ENCODE measurements at places on chromosomes 4 and X.
A peak's percentile ranks its signal among the peaks of the same experiment; 100 is the strongest.

- DNase-seq, result no peak
Measured at GRCh38 chrX:30906726-30907125, 17.7 kb upstream of the TAB3 start.

- no peak for DNase-seq
Measured at GRCh38 chr4:83866834-83867621, 331.1 kb downstream of the GPAT3 start.

DNA sequence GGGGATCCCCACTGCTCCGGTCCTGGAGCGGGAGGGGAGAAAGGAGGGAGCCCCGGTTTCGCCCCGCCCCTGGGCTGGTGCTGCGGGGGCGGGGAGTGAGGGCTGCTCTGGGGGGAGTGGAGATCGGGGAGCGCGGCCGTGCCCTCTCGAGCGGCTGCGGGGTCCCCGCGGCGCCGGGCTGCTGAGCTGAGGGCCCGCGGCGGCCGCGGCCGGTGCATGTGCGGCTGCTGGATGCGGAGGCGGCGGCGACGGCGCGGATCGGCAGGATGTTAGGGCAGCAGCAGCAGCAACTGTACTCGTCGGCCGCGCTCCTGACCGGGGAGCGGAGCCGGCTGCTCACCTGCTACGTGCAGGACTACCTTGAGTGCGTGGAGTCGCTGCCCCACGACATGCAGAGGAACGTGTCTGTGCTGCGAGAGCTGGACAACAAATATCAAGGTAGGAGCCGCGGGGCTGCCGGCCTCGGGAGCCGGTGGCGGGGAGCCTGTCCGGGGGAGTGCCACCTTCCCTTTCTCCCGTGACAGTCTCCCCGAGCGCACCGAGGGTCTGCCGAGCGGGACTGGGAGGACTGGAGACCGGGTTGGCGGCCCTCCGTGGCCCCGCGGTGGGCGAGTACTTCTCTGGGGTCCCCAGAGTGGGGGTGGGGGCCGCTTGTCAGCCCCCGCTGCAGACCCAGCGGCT is at the start of gene ING2:
Gene ING2, plus strand, starts transcription at position 129 of the 681 bp plus-strand sequence. Its CDS starts 138 bp downstream, at position 267.
- DNase-seq, result no peak

- no peak for DNase-seq
Measured at GRCh38 chr4:70734168-70734954, 12.6 kb downstream of the RUFY3 start.

DNA sequence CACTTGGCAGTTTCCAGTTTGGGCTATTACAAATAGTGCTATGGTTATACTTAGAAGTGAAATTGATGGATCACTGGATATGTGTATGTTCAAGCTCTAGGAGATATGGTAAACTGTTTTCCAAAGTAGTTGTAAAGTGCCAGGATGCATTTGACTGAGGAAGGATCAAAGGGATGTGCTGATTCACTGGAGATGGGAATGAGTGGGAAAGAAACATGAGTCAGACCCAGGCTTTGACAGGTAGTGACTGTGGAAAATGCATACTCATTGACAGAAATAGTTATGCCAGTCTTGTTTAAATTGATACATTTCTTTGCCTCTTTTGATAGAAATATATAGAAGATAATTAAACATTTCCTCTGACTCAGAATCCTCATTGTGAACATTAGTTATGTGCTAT is 77.9 kb downstream of the CEP135 start:
- no peak for DNase-seq

DNA sequence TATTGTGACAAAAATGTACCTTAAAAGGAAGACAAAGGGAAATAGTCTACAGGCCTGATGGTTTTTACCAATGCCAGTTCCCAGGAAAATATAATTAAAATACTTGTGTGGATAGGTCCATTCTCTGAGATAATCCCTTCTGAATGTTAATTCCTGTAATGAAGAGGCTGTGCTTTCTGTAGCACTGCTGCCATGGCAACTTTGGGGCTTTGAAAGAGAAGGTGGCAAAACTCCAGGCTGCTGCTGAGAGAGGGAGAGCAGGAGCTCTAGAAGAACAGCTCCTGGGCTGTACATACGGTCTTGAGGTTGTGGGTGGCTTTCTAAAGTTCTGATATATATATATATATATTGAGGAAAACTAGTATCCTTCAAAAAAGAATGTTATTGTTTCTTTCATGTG is 125.4 kb downstream of the PDLIM5 start:
- peak; percentile 44 for DNase-seq

DNA sequence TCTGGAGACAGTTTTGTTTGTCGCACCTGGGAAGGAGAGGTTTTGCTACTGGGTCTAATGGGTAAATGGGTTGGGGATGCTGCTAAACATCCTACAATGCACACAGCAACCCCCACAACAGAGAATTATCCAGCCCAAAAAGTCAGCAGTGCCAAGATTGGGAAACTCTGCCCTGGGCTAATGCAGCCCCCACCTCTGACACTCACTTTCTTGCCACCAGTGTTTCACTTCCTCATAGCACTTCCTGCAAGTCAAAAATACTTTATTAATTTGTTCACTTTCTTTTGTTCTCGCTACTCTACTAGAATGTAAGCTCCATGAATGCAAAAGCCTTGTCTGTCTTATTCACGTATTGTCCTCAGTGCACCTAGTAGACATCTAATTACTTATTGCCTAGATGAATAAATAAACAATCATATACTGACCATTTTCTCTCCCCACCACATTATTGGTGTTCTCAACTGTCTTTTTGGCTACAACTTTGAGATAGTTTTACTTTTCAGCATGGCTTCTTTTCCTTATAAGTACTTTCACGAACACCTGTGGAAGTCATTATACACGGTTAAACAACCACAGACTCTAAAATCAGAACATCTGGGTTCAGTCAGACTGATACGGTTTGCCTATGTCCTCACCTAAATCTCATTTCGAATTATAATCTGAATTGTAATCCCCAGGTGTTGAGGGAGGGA is 82.0 kb upstream of the PITX2 start:
- DNase-seq, result no peak

GRCh38 chr4:184893801-184894571 is 68.2 kb upstream of the ACSL1 start:
- no peak for DNase-seq

DNA sequence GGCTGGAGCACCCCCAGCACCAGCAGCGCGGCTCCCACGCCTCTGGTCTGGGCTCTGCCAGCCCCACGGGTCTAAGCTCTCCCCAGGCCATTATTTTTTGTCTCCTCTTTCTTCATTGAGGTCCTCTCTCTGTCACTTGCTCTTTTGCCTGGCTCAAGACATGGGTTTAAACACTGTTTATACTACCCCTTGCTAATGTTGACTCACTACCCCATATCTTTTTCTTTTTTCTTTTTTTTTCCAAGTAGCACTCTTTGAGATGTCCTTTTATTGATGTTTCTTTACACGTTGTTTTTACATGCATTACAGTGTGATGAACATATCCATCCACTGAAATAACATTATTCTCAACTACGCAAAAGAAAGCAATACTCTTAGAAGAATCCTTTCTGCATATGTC is 1.7 kb upstream of the ERVMER34-1 start:
- no peak for DNase-seq

- DNase-seq, result no peak
Measured at GRCh38 chrX:48761674-48762471, at the start of gene GLOD5. TSS of gene GLOD5 (plus strand) at chrX:48761747. CDS start at chrX:48761791, 44 bp downstream.

DNA sequence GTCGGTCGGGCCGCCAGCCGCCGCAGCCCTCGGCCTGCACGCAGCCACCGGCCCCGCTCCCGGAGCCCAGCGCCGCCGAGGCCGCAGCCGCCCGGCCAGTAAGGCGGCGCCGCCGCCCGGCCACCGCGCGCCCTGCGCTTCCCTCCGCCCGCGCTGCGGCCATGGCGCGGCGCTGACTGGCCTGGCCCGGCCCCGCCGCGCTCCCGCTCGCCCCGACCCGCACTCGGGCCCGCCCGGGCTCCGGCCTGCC is 213 bp downstream of the NFKB1 start:
- DNase-seq, result no peak

DNA sequence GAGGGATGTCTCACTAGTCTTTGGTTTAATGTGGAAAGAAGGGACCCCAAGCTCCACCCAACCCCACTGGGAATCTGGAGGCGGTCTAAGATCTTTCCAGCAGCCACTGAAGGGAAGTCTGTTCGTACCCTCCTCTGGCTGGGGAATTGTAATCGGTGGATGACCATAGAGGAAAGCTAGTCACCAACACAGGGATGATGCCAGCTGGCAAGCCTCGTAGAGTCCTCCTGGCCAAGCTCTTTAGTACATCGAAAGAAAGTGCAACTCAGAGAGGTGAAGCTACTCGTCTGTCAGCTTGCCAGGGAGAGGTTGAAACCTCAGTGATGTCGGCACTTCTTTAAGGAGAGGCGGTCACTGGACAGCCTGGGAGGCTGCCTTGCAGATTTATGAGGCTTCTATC is 58.7 kb downstream of the MAMLD1 start:
- peak; percentile 52 for DNase-seq

DNA sequence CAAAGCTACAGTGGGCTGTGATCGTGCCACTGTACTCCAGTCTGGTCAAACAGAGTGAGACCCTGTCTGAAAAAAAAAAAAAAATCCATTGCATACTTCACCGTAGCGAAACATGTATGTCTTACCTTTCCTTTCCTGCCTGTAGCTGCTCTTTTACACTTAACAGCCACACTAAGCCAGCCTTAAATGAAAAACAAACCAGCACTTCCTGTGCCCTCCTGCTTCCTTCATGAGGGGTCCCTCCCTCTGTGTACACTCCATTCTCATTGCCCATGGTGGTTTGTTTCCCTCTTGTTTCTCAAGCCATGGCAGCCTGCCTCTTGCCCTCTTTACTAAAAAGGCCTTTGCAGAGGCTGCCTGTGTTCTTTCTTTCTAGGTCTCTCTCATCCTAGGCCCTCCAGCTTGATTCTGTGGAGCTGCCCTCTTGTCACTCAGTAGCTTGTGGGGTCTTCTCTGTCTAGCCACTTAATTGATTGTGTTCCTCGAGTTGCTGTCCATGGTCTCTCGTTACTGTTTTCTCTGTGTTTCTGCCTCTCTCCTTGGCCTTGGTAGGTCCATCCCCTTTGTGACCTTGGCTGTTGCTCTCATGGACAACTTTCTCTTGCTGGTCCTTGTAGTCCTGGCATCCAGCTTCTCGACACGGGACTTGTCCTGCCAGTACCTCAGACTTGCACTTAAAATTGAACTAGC is 52.1 kb upstream of the MSANTD1 start:
- no peak for DNase-seq

- DNase-seq, result no peak
Measured at GRCh38 chr4:159238631-159239030, 135.8 kb downstream of the RAPGEF2 start.

GRCh38 chr4:119788349-119789266 is 160.0 kb upstream of the PDE5A start:
- DNase-seq, result no peak

- no peak for DNase-seq
Measured at GRCh38 chr4:33133723-33134122, 2413.6 kb downstream of the PCDH7 start.

DNA sequence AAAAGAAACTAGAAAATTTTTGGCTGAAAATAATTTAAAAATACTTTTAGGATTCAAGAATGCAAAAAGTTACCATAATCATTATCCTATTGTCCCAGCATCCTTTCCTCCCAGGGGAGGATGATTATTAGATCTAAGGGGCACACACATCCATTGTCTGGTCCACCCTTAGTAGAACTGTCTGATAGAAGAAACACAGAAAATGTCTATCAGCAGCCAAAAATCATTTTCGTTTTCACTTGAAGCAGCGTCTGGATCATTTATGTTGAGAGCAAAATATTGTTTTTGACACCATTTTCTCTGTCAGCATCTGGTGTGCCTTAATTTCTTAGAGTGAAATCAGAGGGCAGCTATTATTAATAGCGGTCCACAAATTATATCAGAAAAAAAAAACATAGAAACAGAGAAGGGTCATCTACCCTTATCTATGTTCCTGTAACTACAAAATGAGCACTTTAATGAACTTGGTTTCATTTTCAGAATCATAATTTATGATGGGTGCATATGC is 446.3 kb downstream of the TRAM1L1 start:
- no peak for DNase-seq

- no peak for DNase-seq
Measured at GRCh38 chrX:121433289-121433688, 385.9 kb downstream of the GLUD2 start.

- no peak for DNase-seq
Measured at GRCh38 chr4:84574069-84574720, 8.7 kb upstream of the CDS1 start.

- DNase-seq, result no peak
Measured at GRCh38 chr4:167028976-167029375, 205.3 kb downstream of the SPOCK3 start.

- no peak for DNase-seq
Measured at GRCh38 chr4:29243851-29244250, 1476.3 kb upstream of the PCDH7 start.

DNA sequence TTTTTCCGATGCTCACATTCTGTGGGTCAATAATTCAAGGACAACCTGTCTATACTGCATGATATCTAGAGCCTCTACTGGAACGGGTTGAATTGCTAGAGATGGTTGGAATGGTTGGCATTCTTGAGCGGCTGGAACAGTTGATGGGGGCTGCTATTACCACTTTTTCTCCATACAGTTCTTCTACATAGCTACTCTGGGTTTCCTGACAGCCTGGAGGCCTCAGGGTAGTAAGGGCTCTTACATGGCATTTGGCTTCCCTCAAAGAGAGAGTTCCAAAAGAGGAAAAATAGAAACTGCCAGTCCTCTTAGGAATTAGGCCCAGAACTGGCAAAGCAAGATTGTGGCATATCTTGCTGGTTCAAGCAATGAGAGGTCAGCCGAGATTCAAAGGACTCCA is 53.1 kb downstream of the NAA11 start:
- no peak for DNase-seq

DNA sequence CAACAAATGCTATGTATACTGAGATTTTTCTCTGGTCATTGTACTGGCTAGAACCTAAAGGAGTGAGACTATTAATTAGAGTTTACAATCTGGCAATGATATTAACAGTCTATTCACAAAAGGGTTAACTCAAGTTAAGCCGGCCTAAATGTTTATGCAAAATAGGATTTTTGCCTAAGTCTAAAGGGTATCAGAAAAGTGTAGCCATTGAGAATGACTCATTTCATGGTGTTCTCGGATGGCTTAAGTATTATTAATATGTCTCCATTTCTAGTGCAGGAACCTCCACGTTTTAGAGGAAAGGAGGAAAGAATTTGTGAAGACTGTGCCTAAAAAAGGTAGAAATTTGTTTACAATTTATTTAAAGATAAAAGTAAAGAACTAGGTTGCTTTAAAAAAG is 29.8 kb downstream of the DYNLT3 start:
- DNase-seq, result no peak

GRCh38 chrX:119604766-119605463 is 1.3 kb downstream of the NKRF start:
- DNase-seq, result no peak

GRCh38 chr4:147093206-147093605 is 147.5 kb upstream of the TTC29 start:
- DNase-seq, result no peak

DNA sequence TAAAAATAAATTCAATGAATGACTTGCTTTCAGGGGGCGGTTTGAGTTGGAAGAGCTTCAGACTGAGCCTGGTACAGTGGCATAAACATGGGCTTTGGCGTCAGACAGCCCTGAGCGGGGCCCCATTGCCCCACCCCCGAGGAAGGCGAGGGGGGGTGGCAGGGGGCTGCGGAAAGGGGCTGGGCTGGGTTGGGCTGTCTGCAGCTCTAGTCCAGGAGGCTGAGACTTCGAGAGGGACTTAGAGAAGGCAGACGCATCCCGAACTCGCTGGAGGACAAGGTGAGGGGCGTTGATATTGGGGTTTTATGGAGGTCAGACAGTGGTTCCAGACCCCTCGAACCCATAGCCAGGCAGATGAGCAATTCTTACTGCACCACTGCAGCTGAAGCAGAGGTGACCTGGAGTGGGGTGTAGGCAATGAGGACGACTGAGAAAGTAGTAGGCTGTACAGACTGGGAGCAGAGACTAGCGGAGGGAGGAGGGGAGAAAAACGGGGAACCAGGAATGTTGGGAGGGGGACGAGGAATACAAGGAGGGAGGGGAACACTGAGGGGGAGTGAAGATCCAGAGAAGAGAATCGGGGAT is at the start of gene MAGED2:
Gene MAGED2, plus strand, starts transcription at position 222 of the 585 bp plus-strand sequence. CDS start 1,587 bp downstream, outside the sequence.
- no peak for DNase-seq

All from Right ventricle myocardium superior (tissue), 1 donor.